ENCODE measurements at places on chromosomes 11 and 22. TPM values are rescaled to one million over a fixed set of nuclear protein-coding genes. Genes with fewer than 3 reads are reported as not detected.

DNA sequence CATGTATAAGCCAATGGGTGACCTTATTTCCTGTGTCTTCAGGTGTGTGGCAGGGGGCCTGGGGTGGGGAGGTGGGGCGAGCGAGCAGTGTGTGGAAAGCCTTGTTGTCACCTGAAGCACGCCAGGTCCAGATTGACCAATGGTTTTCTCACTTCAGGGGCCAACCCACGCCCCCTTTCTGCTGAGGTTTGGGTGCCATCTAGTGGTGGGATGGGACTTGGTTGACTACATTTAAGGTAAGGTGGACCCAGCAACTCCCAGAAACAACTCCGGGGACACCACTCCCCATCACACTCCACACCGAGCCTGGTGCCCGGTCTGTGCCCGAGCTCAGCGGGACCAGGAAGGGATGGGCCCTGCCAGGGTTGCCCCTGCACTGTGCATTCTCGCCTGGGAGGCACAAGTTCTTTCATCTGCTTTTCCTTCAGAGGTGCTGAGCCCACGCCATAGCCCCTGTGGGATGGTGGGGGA, 40.0 kb downstream of the TPCN2 start:
- H3K4me3 ChIP-seq, result no peak overlapping the region
- no peaks in the 10 kb centered on the region for H3K4me1 ChIP-seq
- no peaks in the 10 kb centered on the region for H3K27me3 ChIP-seq
- no peak overlapping the region for H3K27ac ChIP-seq

GRCh38 chr22:46791201-46791731, 28.8 kb downstream of the TBC1D22A start:
- H3K4me3 ChIP-seq, result no peak overlapping the region
- no peaks in the 10 kb centered on the region for H3K27me3 ChIP-seq
- peaks cover 24% of the 10 kb centered on the region for H3K36me3 ChIP-seq
- H3K4me1 ChIP-seq, result no peaks in the 10 kb centered on the region
- peak overlapping the region; percentile 62 for H3K27ac ChIP-seq

GRCh38 chr11:61281581-61282250, 13.4 kb downstream of the VWCE start:
- no peak for DNase-seq
- H3K4me3 ChIP-seq, result no peak overlapping the region
- H3K27ac ChIP-seq, result no peak overlapping the region
- no peaks in the 10 kb centered on the region for H3K4me1 ChIP-seq
- H3K27me3 ChIP-seq, result no peaks in the 10 kb centered on the region

MN1 gene
- 14.3 TPM for total RNA-seq
